ENCODE measurements at places on chromosomes 5 and 9.

DNA sequence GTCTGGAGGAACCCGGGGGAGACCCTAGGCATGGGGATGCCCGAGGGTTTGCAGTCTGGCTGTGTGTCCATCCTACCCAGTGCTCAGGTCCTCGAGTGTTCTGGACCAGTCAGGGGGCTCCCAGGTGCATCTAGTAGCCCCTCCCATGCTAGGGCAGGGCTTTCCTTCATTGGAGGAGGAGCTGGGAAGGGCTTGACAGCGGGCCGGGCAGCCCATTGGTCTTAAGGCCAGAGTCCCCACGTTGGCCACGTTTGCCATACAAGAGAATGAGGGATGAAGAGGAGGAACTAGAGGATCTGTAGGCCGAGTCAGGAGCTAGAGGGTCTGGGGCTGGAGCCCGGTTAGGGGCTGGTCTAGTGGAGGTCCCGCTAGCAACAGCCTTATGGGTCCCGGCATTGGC is 37.3 kb upstream of the CTSV start:
- DNase-seq = no peak

GRCh38 chr9:137396227-137396626 is 26.7 kb downstream of the EXD3 start:
- no peak for DNase-seq

- no peak for DNase-seq
These were observed 43.5 kb downstream of the LIX1 start for GRCh38 chr5:97098922-97099321.

DNA sequence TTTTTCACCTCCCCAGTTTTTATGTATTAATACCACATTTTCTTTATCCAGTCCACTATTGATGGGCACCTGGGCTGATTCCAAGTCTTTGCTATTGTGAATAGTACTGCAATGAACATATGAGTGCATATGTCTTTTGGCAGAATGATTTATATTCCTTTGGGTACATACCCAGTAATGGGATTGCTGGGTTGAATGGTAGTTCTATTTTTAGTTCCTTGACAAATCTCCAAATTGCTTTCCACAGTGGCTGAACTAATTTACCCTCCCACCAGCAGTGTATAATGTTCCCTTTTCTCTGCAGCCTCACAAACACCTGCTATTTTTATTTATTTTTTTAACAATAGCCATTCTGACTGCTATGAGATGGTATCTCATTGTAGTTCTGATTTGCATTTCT is 340.2 kb downstream of the ADAMTS6 start:
- DNase-seq = no peak

GRCh38 chr5:147065071-147065470 is 169.8 kb upstream of the STK32A start:
- DNase-seq = no peak

All from stimulated activated CD8-positive, alpha-beta memory T cell treated with anti-CD3 and anti-CD28 coated beads, Interleukin-4, amount 100 ng/mL, for 1 hour (primary cell).